ENCODE measurements at places on chromosomes 13 and 19.
A peak's percentile ranks its signal among the peaks of the same experiment; 100 is the strongest.

- no peak for DNase-seq
Measured at GRCh38 chr19:15397782-15398181, 18.2 kb upstream of the AKAP8 start.

DNA sequence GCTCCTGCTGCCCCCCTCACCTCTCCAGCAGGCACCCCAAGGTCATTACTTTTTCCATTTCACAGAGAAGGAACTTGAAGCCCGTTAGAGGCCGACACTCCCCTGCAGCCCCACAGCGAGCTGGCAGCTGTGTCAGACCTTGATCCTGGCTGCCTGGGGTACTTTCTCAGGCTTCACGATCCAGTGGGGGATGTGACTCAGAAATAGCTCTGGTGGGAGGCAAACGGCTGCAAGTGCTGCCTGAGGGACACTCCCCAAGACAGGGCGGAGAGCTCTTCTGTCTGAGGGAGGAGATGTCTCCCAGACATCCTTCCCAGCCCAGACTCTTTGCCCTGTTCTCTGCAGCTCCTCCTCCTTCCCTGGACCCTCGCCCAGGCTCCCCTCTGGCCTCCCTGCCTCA lies 4.8 kb downstream of the TSKS start:
- no peak for DNase-seq

- DNase-seq: no peak
Measured at GRCh38 chr19:1538978-1539377, 15.1 kb downstream of the PLK5 start.

GRCh38 chr13:80342471-80343371 lies 1.8 kb upstream of the SPRY2 start:
- peak; percentile 78 for DNase-seq

DNA sequence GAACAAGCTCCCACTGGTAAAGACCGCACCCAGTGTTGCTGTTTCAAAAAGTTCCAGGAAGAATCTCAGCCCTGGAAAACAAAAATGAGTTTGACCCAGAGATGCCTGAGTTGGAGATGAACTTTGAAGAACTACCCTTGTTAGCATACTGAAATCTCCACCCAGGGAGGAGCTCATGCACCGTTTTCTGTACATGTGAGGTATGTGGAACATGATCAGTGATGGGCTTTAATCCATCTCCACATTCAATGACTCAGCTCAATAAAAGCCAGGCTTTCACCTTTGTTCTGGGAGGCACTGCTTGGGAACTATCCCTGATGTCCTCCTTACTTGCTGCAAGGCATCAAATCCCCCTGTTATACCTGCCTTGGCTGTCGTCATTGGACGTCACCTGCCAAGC lies 279.9 kb downstream of the UQCRFS1 start:
- DNase-seq: no peak

DNA sequence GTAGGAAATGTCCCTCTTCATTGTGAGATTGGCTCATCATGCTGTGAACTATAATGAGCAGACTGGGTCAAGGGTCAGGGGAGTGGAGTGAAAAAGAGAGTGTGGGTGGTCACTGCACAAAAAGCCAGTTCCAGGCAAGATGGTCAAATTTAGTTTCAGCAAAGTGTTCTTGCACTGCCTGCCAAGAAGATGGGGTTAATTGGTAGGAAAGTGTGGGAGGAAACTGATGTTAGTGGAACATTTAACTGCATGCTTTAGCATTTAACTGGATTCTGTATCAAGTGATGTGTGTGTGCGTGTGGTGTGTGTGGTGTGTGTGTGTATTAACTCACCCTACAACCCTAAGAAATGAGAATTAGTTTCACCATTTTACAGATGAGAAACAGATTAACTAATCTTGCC lies 131.6 kb downstream of the COG6 start:
- DNase-seq: no peak

DNA sequence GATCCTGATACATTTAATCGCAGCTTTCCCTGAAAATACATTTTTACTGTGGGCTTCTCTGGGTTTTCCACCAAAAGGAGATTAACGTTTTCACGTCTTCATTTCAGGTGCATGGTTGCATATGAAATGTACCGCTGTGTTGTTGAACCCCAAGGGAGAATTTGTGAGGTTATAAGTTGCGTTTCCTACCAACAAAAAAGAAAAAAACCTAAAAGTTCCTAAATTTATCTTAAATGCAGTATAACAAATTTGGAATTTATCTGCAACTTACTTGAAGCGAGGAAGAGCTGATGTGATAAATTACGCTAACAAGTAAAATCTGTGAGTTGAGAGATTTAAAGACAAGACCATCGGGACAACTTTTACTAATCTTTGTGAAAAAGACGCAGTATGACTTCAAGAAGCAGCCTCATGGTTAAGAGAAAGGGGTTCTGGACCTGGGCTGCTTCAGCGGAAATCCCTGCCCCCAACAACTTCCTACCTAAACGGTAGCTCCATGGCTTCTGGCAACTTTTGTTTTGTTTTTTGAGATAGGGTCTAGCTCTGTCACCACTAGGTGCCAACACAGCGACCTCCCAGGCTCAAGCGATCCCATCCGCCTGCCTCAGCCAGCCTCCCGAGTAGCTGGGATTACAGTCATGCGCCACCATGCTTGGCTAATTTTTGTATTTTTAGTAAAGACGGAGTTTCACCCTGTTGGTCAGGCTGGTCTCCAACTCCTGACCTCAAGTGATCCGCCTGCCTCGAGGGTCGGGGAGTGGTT lies 958 bp upstream of the OBI1 start:
- no peak for DNase-seq

GRCh38 chr13:59621773-59622172 lies 542.0 kb downstream of the DIAPH3 start:
- DNase-seq: no peak

GRCh38 chr19:41915021-41915775 lies 13.1 kb downstream of the ERFL start:
- no peak for DNase-seq

GRCh38 chr13:33184530-33184929 lies 101.0 kb downstream of the STARD13 start:
- no peak for DNase-seq

DNA sequence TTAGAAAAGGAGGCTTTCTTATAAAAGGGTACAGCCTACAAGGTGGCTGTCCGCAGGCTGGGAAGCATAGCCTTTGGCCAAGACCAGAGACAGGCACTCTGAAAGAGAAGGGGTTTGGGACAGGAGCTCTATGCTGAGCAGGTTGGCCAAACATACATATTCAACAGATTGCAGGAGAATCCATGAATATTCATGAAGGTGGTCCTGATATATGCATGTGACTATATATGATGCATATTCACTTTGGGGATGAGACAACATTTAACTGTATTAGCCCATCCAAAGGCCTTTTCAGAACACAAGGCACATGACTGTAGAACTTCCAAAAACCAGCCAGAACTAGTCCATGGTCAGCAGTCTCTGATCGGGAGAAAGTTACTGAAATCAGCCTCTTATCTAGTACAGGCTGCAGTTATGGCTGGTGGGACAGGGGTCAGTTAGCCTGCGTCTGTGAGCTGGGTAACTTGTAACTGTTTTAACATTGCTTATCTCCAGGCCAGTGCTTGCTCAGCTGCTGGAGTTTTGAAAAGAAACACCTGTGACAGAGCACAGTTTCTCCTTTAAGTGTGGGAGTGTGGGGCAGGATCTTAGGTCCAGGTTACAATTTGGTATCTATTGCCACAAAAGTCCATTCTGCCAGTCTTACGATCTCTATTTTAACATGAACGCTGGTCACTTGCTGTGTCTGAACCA lies 924.2 kb downstream of the UQCRFS1 start:
- no peak for DNase-seq

DNA sequence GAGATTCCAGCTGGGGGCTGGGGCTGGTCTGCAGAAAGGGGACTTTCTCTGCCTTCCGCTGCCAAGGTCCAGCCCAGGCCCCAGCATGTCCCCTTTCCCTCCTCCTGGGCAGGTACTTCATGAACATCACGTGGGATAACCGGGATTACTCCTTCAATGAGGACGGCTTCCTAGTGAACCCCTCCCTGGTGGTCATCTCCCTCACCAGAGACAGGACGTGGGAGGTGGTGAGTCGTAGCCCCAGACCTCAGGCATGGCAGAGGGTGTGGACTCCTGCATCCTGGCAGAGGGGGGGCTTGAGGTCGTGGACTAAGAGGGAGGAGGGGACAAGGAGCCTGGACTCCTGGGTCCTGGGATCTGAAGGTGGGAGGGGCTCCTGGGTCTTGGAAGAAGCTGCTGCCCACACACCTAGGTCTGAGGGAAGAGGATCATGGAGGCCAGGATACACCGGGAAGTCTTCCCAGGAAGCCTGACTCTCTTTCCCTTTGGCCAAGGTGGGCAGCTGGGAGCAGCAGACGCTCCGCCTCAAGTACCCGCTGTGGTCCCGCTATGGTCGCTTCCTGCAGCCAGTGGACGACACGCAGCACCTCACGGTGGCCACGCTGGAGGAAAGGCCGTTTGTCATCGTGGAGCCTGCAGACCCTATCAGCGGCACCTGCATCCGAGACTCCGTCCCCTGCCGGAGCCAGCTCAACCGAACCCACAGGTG lies 20.6 kb downstream of the GRIN2D start:
- no peak for DNase-seq

GRCh38 chr19:29811125-29812079 lies at the start of gene CCNE1:
CCNE1 (plus strand) TSS chr19:29811991; CDS start chr19:29812556, 565 bp downstream.
- DNase-seq: peak; percentile 97

DNA sequence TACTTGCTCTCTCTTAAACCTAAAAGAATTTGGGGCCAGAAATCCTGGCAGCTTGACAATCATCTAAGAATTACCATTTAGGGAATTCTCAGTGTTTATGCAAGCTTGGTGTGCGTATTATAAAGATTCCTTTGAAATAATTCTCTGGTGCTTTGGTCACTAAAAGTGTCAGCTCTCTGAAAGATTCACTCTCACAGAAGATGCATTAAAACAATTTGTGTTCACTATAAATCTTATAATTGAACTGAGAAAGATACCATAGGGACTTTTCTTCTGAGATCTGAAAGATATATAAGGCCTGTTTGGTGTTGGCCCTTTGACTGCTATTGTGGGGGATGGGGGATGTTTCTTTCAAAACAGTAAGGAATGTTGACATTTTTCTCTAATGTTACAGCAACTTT lies 27.3 kb downstream of the EPSTI1 start:
- DNase-seq: no peak

- DNase-seq: no peak
Measured at GRCh38 chr19:54429545-54430227, 14.4 kb downstream of the TTYH1 start.

DNA sequence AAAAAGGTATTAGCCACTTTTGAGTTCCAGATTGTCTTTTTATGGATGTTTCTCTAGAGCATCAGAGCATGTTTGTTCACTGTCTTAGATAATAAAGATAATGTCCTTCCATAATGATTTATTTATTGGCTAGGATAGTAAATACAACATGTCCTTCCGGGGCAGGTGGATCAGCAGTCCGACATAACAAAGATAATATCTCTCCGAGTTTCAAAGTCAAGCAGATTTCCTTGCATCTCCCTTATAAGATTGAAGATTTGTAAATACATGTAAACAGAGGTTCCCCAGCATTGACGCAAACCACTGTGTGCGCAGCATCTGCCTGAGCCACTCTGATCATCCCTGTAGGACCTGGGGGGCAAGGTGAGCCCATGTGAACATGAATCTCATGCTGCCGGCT lies 8.8 kb upstream of the KLK15 start:
- DNase-seq: no peak

DNA sequence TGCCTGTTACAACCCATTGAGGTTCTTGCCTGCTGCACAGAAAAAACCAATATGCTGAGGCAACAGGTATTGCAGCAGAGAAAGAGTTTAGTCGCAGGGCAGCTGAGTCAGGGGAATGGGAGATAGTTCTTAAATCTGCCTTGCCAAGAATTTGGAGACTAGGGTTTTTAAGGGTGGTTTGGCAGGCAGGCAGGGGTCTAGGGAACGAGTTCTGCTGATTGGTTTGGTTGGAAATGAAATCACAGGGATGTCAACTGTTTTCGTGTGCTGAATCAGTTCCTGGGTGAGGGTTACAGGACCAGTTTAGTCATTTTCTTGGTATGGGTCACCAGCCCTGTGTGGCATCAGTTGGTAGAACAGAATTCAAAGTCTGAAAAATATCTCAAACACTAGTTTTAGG lies 36.6 kb downstream of the PDS5B start:
- DNase-seq: no peak

DNA sequence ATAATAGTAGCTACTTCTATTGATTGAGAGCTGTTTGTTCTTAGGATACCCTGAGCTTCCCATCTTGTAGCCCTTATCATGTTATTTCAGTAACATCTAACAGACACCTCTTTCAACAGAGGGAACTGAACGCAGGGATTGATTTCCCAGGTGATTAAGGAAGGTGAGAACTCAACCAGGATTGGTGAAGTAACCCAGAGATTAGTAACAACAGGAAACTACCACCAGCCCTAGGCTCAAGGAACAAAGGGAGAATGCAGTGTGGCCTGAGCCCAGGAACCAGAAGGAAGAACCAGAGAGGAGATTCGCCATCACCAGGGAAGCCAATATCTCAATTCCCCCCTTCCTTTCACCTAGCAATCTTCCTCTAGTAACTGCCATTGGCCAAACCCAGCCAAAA lies 8.5 kb downstream of the DHRS12 start:
- DNase-seq: no peak

DNA sequence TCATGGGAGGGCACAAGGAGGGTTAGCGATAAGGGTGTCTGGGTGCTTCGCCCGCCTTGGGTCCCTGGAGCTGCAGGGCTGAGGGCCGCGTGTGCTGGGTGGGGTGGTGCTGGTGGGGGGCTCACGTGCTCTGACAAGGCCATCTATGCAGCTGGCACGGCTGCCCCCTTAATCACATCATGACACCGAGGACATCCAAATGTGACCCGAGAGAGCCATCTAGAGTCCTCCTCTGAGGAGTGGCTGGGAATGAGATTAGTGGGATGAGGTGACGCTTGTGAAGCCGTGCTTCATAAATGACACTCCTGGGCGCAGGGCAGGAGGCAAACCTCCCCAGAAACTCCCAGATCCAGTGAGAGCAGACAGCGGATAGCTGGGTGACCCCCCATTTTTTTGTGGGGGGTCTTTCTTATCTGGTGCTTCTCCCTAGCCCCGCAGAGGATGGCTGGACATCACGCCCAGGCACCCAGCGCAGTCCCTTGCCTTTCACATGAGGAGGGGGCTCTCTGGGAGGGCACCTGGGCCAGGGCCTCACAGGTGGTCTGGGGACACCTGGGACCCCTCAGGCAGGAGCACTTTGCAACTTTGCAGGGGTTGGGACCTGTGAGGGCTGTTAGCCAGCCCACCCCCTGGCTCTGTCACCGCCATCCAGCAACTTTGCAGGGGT lies 6.6 kb downstream of the FZR1 start:
- DNase-seq: no peak

GRCh38 chr19:23116802-23117571 lies at the start of gene ZNF730:
ZNF730 (plus strand) TSS chr19:23117025; CDS start chr19:23117174, 149 bp downstream.
- peak; percentile 57 for DNase-seq

- no peak for DNase-seq
Measured at GRCh38 chr13:72463561-72463960, 263.9 kb downstream of the MZT1 start.

DNA sequence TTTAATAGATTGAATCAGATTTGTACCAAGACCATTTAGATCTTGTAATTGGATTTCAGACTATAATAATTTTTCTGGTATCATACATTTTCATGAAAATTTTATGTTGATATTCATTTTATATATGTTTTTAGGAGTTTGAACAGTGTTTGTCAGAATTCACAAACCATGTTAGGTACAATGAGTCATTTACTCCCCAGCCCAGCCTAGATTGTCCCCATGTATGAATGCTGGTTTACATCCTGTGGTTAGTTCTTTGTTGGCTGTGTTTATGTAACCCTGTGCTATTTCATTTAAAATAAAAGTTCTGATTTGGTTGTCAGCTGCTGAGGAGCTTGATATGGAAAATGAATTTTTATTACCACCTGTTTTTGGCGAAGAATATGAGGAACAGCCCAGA lies 96.7 kb downstream of the GJA3 start:
- DNase-seq: no peak

Data from stimulated activated CD4-positive, alpha-beta T cell treated with anti-CD3 and anti-CD28 coated beads, Interleukin-2, amount 100 ng/mL, for 24 hours (primary cell).